ENCODE measurements at places on chromosomes 1 and 21.

- peak; percentile 68 for DNase-seq
Observed at GRCh38 chr1:211135342-211135950, 1.5 kb upstream of the KCNH1 start.

DNA sequence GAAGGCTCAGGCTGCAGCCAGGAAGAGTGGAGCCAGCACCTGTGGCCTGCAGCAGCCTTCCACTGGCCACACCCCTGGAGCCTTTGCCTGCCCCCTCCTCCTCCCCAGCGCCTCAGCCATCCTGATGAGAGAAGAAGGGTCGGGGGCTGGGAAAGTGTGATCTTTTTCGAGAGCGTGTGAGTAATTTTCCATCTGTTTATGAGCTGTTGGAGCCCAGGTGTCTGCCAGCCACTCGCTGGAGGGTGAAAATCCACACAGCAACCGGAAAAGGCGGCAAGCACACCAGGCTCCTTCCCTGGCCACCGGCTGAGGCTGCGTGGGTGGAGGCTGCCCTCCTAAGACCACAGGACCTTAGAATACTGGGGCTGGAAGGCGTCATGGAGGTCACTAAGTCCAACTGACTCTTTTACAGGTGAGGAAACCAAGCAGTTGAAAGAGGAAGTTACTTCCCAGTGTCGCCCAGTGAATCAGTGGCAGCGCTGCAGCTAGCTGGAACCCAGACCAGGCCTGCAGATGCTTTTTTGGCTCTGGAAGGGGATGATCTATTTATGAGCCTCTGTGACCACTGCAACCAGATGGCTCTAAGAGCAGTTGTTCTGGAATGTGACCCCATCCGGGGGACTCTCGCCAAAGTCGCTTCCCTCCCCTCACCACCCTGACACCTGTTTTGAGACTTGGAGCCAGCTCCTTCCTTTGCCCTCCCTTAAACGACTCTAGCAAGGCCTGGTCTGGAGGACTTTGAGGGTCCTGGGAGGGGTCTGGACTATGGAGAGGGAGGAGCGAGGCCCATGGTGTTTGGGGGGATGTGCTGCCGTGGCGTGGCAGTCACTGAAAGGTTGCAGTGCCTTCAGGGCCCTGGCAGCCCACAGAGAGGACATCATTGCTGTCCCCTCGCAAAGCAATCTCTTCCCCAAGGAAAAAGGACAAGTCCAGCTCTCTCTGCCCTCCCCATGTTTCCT lies 54.5 kb downstream of the LGR6 start:
- DNase-seq, result peak; percentile 48

GRCh38 chr1:204177133-204177532 lies 11.0 kb upstream of the REN start:
- DNase-seq, result no peak

- DNase-seq, result no peak
Observed at GRCh38 chr1:210364479-210364878, 35.8 kb downstream of the HHAT start.
